HAP-1 (cell line): ENCODE measurements at places on chromosomes 3 and 15.

- DNase-seq: no peak
These were observed 172.6 kb downstream of the PLCL2 start for GRCh38 chr3:17057321-17057720.

DNA sequence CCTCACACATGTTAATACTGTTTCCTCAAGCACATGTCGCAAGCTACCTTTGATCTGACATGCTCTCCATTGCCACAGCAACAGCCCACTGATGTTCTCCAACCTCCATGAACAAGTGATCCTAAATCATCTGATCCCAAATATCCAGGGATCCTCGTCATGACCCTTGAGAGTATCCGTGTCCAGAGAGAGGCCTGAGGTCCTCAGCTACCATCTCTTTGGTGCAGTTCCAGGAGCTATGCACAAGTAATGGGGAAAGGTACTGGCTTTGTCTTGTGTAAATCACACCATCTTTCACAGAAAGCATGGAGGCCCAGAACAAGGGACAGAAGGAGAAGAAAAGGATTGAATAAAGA is 2.4 kb downstream of the GCSAM start:
- DNase-seq: no peak

DNA sequence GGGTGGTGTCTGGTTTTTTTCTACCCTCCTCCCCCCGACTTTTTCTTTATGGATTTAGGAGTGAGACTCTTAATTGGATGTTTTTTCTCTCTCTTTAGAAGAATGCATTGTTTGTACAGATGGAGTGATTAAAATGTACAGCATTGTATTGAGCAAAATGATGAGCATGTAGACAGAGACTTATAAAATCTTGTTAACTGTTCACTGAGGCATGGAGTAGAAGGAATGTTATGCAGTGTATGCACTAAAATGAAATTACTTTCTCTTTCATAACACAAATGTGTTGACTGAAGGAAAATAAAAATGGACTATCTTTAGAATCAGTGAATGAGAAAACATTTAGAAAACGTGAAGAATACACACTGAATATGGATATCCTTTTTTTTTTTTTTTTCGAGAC is 39.8 kb downstream of the ZFAND6 start:
- no peak for DNase-seq

DNA sequence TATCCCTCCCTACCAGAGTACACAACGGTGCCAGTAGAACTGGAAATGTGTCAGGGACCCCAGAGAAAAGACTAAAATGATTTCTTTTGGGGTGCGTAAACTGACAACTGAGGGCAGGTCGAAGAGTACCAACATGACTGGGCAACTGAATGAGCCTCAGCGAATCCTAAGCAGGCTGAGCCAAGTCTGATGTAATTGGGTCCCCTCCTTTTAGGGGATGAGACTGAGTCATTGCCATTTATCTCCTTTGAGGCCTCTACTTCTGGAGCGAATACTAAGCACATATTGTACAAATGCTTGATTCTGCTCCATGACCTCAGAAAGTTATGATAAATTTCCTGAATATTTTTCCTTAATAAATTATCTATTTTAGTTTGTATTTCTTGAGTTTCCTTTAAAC is 17.3 kb upstream of the GPR156 start:
- DNase-seq: no peak

DNA sequence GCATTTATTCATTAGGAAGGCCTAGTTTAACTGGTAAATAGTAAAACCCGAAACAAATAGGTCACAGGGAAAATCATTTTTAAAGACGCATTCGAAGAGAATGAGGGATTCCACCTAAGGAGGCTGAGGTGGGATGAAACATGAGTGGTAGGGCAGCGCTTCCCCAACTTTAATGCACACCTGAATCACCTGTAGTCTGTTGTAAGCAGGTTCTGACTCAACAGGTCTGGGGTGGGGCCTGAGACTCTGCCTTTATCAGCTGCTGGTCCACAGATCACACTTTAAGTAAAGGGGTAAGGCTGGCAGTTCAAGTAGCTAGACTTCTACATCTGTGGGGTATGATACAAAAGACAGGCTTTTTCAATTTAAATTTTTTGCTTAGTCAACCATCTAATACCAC is 223.5 kb upstream of the UBE2E2 start:
- no peak for DNase-seq

DNA sequence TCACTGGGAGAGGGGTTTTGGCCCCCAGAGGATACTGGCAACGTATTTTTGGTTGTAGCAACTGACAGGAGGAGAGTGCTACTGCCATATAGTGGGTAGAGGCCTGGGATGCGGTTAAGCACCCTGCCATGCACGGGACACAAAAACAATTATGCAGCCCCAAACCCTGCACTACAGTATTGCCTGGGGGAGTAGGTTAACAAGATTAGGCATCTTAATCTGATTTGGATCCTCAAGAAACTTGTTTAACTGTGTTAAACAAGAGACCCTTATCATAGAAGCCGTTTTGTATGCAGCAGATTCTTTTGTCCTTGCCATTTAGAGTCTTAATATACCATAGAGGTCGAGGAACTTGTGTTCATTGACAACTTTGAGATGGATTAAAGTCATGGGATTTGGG is 3.4 kb downstream of the PHLDB2 start:
- DNase-seq: peak; percentile 72

DNA sequence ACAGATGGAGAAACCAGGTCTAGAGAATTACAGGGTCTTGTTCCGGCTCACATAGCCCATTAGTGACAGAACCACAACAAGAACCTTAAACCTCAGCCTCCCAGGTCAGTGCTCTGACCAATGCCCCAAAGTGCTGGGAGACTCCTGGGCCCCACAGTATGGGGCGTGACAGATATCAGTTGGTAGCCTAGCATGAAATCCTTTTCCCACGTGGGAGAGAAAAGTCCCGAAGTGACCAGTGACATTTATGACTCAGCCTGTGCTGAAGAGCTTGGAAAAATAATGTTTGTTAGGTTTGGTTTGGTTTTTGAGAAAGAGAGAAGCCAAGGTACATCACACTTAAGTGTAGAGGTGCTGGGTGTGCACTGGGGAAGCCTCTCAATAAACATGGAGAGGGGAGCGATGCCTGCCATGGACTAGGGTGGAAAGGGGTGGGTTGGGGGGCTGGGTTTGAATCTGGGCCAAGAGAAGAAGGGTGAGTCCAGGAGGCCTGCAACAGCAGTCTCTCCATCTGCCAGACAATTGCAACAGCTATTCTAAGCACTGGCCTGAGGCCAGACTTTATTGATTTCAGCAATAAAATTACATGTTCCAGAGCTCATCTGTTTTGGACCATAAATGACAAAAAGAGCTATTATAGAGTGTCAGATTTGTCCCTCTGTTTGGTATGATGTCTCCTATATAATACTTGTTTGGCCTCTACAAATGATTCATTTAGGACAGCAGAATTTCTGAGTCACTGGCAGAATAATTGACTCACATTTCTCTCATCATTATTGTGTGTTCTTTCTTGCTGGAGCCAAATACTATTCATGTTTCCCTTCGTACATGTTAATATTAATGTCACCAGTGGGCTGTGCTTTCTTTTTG is 43.4 kb downstream of the C2CD4A start:
- no peak for DNase-seq

DNA sequence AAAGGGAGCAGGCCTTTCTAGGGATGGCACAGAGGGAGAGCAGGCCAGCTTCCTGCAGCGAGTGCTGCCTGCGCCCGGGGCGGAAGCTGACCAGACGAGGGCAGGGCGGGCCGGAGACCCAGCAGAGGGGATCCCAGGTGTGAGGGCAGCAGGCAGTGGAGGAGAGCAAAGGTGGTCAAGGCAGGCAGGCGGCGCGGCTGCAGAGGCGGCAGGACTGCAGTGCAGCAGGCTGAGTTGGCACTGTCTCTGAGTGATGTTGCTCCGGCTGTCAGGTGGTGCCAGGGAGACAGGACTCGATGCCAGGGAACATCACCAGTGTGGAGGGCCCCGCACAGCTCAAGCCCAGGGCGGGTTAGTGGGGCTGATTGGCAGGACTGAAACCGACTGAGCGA is 22.3 kb upstream of the PLXNA1 start:
- no peak for DNase-seq

DNA sequence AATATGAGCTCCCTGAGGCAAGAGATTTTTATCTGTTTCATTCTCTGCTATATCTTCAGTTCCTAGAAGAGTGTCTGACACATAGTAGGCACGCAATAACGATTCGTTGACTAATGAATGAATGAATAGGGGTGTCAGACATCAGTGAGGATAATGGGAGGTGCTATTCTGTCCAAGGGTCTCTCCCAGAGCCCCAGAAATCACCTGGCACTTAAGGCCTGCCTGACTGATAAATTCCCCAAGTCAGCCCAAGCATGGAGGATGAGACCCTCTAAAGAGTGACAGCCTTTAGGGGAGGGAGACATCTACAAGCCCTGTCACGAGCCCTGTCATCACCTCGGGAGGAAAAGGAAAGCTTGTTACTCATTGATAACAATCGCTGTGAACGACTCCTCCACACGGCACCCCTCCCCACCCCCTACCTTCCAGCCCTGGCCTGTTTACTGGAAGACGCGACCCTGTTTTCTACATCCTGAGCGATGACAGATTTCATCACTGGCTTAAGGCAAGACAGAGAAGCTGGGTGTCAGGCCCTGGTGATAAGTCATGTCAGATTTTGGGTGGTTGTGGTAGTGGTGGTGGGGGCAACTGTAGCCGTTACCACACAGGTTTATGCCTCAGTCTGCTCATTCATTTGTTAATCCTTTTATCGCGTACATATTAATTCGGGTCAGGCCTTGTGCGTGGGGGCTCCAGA is 23.1 kb downstream of the BHLHE40 start:
- no peak for DNase-seq

GRCh38 chr3:59919586-59919985 is 869.8 kb upstream of the CFAP20DC start:
- DNase-seq: no peak
